Stimulated activated CD4-positive, alpha-beta T cell treated with anti-CD3 and anti-CD28 coated beads, Interleukin-1b, Interleukin-23, amount 100 ng/mL, for 1 hour (primary cell): ENCODE measurements at places on chromosomes 12 and 14.

GRCh38 chr12:19846574-19846973 lies 407.3 kb downstream of the AEBP2 start:
- DNase-seq: no peak

DNA sequence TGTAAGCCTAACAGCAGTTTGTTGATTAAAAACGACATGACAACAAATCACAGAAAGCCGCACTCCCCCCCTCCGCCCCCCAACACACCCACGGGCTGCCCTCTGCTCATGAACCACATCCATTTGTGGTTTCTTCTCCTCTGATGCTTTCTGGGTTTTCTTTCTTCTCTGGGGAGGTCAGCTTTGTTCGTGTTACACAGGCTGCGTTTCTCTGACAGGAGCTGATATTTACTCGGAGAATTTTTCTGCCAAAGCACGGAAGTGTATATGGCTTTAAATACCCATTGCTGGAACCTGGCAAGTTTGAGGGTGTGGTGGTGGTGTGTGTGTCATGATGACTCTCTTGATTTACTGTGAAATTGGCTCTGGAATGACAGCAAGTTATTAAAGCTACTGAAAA lies 883.7 kb upstream of the TMEM132C start:
- DNase-seq: no peak

GRCh38 chr14:50530794-50531365 lies 1.5 kb downstream of the MAP4K5 start:
- no peak for DNase-seq

GRCh38 chr12:2531371-2531770 lies 263.4 kb upstream of the FKBP4 start:
- DNase-seq: no peak

GRCh38 chr14:64501411-64502171 lies 2.0 kb downstream of the ZBTB25 start:
- no peak for DNase-seq

- no peak for DNase-seq
These were observed 793.3 kb downstream of the DIO2 start for GRCh38 chr14:79417961-79418360.

DNA sequence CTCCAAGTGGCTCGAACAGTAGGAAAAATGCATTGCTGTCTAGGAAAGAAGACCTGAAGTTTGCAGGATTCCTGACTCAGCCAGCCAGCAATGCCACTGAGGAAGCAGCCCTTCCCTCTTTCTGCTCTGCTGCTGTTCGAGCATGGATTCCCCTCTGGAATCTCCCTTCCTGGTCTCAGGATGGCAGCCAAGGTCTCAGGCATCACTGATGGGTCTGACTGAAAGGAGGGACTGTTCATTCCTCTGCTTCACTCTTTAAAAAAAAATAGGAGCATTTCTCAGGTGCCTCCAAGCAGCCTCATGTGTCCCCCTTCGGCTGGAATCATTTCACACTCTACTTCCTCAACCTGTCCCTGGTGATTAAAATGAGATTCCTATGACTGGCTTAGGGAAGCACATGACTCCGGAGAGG lies 62.4 kb downstream of the SLC15A4 start:
- no peak for DNase-seq

DNA sequence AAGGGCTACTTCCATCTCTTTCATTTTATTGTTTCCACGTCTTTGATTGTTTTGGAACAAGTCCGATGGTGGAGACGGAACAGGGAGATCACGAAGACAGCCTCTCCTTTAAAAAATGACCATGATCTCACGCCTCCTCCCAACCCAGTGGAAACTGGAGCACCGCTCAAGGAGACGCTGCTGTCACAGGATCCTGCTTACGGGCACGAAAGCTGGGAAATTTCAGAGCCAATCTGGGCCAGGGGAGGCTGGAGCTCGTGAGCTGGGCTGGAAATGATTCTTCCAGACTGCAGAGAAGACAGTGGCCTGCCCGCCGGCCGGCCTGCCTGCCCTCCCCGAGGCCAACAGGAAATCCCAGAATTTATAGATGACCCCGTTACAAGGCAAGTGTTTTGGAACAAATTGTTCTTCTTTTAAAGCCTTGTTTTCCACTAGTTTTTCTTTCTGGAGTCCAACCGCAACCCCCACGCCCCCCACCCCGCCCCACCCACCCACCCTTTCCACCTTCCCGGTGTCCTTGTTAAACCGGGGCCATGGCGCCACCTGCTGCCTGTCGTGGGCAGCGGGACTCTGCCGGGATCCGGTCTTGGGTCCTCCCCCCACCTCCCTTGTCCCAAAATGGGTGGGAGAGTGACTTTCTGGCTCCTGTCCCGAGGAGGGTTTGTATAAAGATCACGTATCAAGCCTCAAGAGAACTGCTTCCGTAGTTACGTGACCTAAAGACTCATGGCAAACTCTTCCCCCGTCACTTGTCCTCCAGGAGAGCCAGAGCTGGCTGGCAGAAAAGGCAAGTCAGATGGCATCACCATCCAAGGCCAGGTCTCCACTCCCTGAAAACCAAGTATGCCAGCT lies 40.3 kb downstream of the MAP1LC3B2 start:
- DNase-seq: peak; percentile 32

DNA sequence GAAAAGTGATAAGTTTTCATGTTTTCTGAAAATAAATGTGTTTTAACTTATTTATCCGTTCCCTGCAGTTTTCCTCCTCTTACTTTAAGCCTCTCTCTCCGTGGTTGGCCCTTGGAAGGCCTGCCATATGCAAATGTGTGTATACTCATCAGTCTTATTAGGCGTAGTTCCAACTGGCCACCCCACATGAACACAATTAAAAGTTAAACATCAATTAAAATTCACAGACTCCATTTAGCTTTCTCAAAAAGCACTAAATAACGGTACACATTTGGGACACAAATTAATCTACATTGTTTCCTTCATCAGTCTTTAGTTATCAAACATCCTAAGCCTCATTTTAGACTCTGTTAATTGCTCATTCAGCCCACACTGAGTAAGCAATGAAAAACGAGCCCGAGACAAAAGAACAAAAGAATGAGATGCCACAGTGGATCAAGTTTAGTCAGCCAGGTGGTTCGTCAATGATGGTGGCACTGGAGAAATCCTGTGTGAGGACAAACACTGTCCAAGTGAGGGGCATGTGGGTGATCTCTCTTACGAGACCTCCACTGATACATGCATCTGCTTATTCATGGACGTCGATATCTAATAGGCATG lies 76.0 kb upstream of the TMCC3 start:
- no peak for DNase-seq

GRCh38 chr14:72892879-72893635 lies 844 bp downstream of the DPF3 start:
- DNase-seq: no peak

DNA sequence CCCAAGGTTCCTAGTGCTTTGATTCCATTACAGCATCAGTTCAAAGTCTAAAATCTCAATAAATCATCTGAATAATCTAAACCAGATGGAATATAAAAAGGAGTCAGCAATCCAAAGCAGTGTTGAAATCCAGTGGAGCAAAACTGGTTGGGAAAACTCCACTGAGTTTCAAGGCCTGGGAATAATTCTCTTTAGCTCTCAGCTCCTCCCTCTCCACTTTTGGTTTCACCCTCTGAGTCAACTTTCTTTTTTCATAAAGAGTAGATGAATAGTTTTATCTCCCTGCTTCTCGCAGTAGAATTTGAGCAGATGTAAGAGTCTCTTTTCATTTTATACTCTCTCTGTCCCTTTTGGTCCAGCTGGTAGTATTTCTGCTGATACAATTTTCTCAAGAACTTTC lies 338.6 kb downstream of the APAF1 start:
- DNase-seq: no peak

DNA sequence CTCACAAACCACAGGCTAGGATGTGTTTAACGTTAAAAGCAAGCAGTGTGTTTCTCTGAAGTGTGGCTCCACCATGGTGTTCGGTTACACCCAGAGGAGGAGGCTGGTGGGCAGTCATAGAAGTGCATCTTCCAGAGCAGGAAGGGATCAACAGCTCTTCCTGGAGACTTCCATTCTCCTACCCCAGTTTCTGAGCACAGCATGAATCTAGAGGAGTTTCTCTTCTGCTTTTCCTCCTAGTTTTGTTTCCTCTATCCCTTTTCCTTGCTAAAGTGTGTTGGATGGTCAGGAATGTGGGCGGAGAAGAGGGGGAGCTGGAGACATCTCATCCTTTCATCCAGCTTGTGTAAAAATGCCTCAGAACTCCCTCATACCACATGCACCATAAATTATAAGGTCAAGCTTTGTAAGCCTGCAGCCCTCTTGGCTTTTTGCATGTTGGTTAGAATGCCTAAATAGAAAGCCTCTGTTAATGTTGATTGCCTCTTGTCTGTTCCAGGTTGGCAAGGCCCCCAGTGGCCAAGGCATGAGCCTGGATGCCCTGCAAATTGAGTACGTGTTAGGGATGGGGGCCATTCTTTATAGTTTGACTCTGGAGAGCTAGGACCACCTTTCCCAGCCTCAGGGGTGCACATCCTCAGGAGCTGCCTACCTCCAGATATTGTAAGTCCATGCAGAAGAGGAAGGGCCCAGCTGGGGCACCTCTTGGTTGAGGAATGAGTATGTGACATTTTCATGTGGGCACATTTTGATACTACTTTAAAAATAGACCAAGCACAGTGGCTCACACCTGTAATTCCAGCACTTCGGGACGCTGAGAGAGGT lies 4.0 kb upstream of the CKAP4 start:
- DNase-seq: no peak
